ENCODE measurements at places on chromosomes 3 and 15. TPM values are rescaled to one million over a fixed set of nuclear protein-coding genes. Genes with fewer than 3 reads are reported as not detected.

The PTPRG gene
- 1.6 TPM for polyA plus RNA-seq

The GCHFR gene
- polyA plus RNA-seq, result 87.9 TPM

The GOLGA6B gene
- polyA plus RNA-seq, result not detected

The SMCO1 gene
- polyA plus RNA-seq, result not detected

The CD200R1L gene
- not detected for polyA plus RNA-seq
